Epithelial cell of alveolus of lung (primary cell): ENCODE measurements at places on chromosomes 13 and 19. TPM values are rescaled to one million over a fixed set of nuclear protein-coding genes. Genes with fewer than 3 reads are reported as not detected.

Gene CYP4F3
- 0.13 TPM in 1 of 2 replicates, not detected in the other for total RNA-seq

Gene MAB21L1
- under 0.01 and 0.08 TPM in 2 replicates for total RNA-seq

Gene SNRPA
- total RNA-seq: 132 and 154 TPM in 2 replicates

Gene CEACAM3
- total RNA-seq: not detected in 2 replicates

Gene MISP3
- 1.2 and 1.8 TPM in 2 replicates for total RNA-seq

Gene TNFAIP8L1
- 3.9 and 4.6 TPM in 2 replicates for total RNA-seq
